ENCODE measurements at places on chromosomes 1 and 21.

- no peak for DNase-seq
Measured at GRCh38 chr1:195939844-195940243, 668.4 kb downstream of the KCNT2 start.

- DNase-seq, result no peak
Measured at GRCh38 chr1:866095-866494, 57.6 kb upstream of the SAMD11 start.

DNA sequence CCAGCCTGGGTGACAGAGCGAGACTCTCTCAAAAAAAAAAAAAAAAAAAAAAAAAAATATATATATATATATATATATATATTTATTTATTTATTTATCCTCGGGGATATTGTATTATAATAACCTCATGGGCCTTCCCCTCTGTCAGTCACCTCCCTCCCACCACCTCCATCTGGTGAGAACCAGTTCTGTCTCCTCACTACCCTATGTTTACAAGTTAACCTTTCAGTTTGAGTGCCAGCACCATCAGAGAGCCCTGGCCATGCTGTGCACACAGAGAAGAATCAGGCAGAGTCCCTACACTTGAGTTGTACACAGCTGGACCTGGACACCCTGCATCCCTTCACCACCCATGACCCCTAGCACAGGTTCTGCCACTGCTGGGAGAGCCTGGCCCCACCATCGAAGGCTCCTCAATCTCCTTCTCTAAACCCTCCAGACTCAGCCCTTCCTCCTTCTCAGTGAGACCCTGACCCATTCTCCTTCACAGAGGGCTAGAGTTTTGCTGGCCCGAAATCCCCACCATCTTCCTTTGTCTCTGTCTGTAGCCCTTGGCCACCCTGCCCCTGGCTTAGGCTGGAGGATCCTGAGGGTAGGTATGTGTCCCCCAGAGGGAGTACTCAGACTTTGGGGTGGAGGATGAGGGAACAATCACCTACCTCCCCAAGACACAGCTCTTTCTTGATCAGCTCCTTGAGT lies 1.2 kb downstream of the S100A5 start:
- DNase-seq, result no peak

DNA sequence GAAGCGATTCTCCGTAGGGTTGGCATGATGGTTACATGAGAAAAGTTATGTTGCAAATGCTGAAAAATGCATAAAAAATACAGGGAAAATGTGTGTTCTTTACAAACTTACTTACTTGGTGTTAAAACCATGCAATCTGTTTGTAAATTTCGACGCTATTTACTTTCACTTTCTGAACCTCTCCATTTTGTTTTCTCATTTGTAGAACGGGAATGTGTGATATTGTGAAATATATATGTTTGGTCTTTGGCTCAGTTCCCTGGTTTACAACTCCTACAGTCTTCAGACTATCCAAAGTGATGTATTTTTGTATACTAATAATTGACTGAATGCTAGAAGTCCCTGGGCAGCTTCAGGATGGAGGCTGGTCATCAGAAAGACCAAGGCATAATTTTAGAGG lies 982.3 kb downstream of the ADGRL2 start:
- DNase-seq, result no peak

DNA sequence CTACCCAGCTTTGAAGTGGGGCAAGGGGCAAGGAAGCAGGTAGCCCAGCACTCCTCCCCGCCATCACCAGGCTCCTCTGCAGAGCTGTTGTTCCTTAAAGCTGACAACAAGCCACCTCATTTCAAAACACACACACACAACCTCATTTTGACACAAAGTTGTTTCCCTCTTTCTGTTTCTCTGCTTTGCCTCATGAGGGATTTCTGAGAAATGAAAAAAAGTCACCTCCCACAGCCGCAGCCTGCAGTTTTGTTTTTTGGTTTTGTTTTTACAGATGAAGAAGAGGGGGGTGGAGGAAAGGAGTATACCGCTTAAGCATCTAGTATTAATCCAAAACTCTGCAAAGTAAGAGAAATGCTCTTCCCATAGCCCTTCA lies 12.1 kb downstream of the MCL1 start:
- peak; percentile 81 for DNase-seq

DNA sequence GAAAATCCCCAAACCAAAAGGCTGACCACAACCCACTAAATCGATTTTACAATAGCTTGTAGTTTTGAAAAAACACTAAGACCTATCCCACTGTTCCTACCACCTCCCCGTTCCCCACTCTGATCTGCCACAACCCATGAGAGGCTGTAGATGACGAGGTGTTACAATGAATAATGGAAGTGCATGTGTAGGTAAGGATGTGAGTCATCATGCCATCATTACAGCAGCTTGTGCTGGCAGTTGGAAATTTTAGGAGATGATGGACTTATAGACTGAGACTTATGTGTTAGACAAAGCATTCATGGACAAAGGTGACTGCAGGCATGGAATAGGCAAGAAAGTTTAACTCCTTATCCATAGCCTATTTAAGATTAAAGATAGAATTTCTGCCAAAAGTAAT lies 184.7 kb upstream of the CACYBP start:
- DNase-seq, result no peak

DNA sequence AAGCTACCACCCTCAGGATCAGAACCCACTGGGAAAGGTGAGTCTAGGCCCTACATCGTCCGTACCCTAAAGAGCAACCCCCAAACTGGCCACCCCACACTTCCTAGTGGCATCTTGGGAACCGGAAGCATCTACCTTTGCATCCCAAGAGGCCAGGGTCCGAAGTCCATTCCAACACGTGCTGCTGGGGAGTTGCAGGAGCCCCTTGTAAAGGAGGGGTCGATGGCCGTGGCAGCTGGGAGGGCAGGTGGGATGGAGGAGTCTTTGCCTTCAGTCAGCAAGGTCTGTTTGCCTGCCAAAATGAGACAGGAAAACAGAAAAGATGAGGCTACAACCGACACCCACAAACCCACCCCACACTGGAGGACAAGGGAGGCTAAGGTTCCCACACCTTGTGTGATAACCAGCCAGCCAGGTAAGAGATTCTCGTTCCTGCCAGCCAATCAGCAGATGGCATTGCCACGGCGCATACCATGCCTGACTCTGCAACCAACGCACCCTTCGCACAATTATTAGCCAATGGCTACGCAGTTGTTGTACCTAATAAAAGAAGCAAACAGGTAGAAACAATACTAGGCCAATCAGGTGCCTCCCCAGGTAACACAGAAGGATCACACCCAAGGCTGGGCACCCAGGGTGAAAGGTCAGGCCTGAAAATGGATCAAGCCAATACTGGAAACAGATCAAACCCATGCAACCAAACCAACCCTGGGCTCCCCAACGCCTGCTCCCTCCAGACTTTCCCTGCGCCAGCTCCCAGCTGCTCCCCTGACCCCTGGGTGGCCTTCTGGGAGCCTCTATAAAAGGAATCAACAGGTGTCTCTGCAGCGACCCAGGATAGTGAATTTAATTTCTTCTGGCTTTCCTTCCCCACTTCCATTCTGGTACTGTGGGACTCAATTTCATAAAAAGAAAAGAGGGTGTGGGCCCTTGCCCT lies 35.6 kb downstream of the CASZ1 start:
- DNase-seq, result no peak

DNA sequence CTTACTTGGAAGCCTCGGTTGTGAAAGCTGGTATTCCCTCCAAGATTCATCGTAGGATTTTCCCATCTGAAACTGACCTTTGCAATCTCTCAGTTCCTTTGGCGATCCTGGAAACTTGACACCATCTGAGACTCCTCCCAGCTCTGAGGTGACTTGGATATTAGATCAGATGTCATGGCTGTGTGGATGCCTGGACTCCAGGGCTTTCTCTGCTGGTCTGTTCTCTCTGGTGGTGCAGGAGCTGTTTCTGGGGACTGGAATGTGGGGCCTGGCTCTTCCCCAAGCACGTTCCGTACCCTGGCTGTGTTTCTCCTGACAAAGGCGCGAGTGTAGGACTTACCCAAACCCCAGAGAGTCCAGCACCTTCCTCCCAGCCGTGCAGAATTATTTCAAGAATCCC lies 252.2 kb downstream of the RPS6KC1 start:
- no peak for DNase-seq
